ENCODE measurements at places on chromosomes 11 and 22.

DNA sequence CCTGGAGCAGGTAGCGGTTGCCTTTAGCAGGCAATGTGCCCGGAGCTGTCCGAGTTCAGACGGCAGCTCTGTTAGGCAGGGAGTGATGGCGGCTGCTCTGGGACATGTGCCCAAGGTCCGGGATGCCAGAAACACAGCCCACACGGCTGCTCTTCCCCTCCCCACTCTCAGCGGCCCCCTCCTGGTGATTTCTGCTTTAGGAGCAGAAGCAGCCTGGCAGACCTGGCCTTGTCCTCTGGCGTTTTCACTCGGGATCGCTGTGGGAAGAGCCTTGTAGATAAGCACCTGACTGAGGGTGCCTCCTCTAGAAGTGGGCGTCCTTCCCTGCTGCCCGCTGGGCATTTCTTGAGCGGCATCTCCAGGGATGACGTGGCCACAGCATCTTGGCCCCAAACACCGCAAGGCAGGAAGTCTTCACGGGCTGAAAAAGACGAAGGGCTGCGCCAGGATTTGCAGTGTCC, 392.2 kb downstream of the TBC1D22A start:
- DNase-seq, result no peak

- no peak for DNase-seq
Observed at GRCh38 chr11:117837791-117838190, 13.2 kb upstream of the FXYD2 start.

DNA sequence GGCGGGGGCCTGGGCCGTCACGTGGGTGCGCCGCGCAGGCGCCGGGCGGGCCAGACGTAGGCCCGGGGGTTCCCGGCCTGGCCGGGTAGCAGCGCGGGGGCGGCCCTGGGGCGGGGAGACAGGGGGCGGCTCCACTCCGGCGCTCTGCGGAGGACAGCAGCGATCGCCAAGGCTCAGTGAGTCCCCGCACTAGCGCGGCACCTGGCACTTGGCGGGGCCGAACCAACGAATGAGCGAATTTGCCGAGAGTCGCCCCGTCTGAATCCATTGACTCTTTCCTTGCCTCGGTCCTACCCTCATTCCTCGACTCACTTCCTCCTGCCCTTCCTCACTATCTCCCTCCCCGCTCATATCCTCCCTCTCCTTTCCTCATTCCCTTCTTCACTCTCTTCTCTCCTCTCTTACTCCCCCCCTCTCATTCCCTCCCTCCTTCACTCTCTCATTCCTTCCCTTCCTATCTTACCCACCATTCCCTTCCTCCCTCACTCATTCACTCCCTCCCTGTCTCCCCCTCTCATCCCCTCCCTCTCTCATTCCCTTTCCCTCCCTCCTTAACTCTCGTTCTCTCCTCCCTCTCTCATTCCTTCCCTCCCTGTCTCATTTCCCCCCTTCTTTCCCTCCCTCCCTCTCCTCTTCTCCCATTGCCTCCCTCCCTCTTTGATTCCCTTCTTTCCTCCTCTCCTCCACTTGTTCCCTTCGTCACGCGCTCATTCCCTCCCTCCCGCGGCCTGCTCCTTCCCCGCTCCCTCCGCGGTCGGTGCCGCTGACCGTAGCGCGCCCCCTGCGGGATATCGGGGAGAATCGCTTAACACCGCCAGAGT, 476 bp upstream of the KLHL22 start:
- DNase-seq, result peak; percentile 64

DNA sequence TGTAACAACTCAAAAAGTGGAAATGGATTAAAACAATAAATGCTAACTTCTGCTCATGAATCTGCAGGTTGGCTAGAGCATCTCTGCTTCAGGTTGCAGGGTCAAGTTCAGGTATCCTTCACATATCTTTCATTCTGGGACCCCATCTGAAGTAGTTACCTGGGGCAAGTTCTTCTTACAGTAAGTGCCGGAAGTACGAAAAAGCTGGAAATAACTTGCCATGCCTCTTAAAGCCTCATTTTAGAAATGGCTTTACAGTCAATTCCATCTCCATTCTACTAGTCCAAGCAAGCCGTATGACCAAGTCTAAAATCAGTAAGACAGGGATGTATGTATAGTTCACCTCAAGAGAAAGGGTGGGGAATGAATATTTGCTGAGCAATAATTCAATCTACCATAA, 93.7 kb downstream of the FCHSD2 start:
- no peak for DNase-seq

DNA sequence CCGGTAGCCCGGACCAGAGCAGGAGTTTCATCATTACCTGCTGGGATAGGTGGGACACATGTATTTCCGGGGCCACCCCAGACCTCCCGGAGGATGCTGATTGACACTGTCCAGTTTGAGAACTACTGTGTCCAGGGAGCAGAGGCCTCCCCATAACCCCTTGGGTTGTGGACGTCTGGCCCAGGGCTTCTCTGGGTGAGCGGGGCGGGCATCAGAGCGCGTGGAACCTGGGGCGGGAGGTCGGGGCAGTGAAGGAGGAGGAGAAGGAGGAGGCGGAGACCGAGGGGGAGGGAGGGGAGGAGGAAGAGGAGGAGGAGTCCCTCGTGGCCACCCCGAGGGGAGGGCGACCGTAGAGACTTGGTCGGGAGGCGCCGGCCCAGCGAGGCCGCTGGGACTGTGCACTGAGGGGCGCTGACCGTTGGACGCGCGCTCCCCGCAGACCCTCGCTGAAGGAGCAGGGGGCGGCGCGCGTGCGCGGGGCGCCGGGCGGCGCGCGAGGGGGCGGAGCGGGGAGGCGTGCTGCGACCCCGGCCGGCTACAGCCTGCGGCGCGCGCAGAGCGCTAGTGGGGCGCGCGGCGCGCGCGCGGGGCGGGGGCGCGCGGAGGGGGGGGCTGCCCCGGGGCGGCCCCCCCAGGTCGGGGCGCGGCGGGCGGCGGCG, at the start of gene GRK3:
Gene GRK3 (plus strand): TSS at position 356 of the 659 bp plus-strand sequence. CDS start 366 bp downstream, outside the sequence.
- DNase-seq, result no peak

- DNase-seq, result no peak
Observed at GRCh38 chr22:31683181-31684105, 21.4 kb upstream of the PISD start.

- no peak for DNase-seq
Observed at GRCh38 chr11:21987261-21987660, 205.6 kb upstream of the ANO5 start.

GRCh38 chr22:45235101-45235777, 5.5 kb downstream of the KIAA0930 start:
- no peak for DNase-seq

GRCh38 chr11:38814670-38815069, 2216.6 kb upstream of the RAG2 start:
- no peak for DNase-seq

DNA sequence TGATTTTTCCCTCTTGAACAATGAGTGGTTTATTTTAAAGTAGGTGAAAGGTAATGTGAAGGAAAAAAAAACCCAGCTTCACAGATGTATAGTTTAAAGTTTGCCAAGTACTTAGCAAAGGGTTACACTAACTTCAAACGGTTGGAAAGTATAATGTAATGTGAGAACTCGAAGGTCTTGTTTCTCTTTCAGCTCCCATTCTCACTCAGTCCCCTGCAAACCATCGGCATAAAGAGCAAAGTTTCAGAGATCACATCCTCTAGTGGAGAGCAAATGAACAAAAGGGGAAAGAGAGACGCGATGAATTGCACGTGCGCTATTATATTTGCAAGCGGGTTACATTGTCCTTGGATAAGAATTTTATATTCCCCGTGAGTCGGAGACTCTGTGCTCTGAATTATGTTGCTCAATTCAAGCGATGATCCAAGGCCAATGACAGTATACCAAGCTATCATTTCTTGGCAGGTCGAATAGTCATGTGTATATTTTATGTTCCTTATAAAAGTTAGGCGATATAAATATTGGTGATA, 37.6 kb upstream of the BIRC3 start:
- no peak for DNase-seq

DNA sequence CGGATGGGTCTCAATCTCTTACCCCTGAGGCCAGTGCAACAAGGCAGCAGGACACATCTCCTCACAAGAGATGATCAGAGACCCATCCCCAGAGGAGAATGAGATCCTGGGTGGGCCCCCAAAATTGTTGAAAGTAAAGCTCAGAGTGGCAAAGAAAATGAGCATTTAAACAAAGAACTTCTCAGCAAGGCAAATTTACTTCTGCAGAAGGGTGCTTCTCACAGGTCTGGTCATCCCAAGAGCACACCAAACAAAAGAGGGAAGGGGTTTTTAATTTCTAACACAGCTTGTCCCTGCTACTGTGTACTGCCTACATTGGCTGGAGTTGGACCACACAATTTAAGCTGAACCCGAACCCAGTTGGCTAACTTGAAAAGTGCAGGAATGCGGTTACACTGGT, 1628.6 kb upstream of the RAG2 start:
- no peak for DNase-seq
